Bronchial epithelial cell (primary cell): ENCODE measurements at places on chromosomes 16 and 17. TPM values are rescaled to one million over a fixed set of nuclear protein-coding genes. Genes with fewer than 3 reads are reported as not detected.

Gene ZFP3
- 0.53 and 0.64 TPM in 2 replicates for total RNA-seq

- DNase-seq: no peak
Measured at GRCh38 chr17:35210741-35211140, 16.5 kb upstream of the SLC35G3 start.

DNA sequence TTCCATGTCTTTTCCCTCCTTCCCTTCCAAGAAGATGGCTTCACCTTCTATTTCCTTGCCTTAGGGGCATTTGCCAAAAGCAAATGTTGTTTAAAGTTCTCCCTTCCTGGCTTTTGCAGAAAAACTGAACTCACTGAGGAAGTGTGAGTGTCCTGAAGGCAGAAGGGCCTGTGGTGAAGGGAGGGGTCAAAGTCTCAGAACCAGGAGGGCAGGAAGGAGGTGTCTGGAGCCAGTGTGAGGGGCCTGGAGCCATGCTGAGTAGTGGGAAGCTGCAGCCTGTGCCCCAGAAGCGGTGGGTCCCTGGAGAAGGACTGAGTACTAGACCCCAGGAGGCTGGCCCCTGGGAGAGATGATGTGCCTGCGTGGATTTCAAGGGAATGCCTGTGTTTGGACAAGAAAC is 23.8 kb upstream of the SUPT4H1 start:
- DNase-seq: no peak

- DNase-seq: no peak
Measured at GRCh38 chr16:67298277-67298676, 18.9 kb downstream of the PLEKHG4 start.

GRCh38 chr17:36616061-36617029 is 15.0 kb downstream of the MRM1 start:
- DNase-seq: peak; percentile 4

Gene ARHGDIG
- 0.51 TPM in 1 of 2 replicates, not detected in the other for total RNA-seq

DNA sequence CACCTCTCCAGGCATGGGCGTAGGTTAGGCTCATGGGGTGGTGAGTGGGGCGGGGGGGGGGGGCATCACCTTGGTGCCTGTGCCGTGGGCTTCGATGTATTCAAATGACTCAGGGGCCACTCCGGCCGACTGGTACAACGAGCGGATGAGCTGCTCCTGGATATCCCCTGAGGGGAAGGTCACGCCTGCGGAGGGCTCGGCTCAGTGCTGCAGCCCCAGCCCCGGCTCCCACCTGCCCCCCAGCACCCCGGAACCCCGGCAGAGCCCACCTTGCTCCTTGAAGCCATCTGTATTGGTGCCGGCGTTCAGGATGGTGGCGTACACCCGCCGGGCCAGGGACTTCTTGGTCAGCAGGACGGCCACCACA is 5.4 kb downstream of the FASN start:
- DNase-seq: no peak

DNA sequence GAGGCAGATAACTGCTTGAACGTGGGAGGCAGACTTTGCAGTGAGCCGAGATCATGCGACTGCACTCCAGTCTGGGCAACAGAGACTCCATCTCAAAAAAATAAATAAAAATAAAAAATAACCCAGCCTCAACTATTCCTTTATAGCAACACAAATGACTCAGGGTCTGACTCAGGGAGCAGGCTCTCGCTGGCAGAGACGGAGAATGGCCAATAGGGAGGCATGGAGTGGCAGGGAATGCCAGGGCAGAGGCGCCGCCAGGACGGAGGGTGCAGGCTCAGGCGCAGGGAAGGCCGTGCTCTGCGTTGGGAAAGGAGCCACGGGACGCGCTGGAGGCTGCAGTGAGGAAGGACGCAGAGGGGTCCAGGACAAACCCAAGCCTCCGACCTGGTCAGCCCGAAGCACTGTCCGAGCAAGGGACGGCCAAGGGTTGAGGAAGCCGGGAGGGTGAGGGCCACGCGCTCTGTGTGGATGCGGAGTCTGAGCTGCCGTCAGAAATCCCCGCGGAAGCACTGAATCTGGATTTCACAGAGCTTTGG is 40.3 kb downstream of the PKD1 start:
- DNase-seq: peak; percentile 44

DNA sequence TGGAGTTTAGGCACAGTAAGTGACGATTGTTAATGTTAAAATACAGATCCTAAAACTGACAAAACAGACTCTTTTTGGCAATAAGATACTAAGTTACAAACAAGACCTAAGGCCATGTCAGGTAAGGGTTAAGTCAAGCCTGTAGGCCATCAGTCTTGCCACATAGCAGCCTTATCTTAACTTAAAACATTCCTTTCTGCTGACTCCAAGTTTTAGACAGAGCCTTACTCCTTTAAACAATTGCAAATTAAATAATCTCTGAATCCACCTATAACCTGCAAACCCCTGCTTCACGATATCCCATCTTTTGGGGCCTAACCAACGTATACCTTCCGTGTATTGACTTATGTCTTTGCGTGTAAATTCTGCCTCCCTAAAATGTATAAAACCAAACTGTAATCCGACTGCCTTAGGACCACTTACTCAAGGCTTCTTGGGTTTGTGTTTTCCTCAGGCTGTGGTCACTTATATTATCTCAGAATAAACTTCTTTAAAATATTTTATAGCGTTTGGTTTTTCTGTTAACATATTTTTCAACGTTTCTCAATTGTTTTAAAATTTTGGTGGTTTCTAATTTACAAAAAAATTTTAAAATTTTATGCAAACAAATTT is 64.4 kb downstream of the EFCAB5 start:
- DNase-seq: peak; percentile 52

Gene MPP2
- total RNA-seq: 0.13 and 0.26 TPM in 2 replicates

- DNase-seq: no peak
Measured at GRCh38 chr16:74768239-74768638, 6.4 kb downstream of the FA2H start.

- DNase-seq: peak; percentile 82
Measured at GRCh38 chr16:27431773-27432532, 30.0 kb downstream of the IL21R start.

DNA sequence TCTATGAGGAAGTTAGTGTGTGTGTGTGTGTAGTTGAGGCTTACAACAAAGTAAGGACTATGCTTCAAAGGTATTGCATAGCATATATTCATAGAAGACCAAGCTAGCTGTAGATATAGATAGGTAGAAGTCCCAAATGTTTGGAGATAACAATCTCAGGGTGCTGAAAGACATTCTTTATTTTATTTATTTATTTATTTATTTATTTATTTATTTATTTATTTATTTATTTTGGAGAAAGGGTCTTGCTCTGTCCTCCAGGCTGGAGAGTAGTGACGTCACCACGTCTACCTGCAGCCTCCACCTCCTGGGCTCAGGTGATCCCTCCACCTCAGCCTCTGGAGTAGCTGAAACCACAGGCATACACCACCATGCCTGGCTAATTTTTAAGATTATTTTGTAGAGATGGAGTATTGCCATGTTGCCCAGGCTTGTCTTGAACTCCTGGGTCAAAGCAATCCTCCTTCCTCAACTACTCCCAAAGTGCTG is 284.6 kb upstream of the KIF2B start:
- DNase-seq: no peak

Gene CTRL
- total RNA-seq: 0.26 TPM in 2 replicates

DNA sequence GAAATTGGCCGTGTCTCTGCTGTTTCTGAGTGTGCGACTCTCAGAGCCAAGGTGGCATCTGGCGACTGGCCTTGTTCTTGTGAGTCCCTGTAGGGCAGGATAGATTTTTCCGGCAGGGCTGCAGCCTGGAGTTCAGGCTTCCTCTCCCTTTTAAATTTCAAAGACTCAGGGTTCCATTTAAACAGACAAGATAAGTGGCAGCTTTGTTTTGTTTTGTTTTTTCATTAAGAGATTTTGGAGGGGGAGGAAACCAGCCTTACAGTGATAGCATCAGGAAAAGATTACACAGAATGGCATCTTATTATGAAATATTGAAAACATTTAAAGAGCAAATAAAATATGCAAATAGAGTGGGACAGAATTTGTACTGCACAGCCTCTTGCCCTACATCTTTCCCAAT is 151.3 kb downstream of the RPTOR start:
- DNase-seq: no peak

Gene PEMT
- total RNA-seq: 23.4 and 35.1 TPM in 2 replicates

GRCh38 chr16:87384162-87384874 is 742 bp upstream of the FBXO31 start:
- no peak for DNase-seq

Gene CDT1
- 0.26 TPM in 2 replicates for total RNA-seq
